ENCODE measurements at places on chromosomes 1 and 21.

DNA sequence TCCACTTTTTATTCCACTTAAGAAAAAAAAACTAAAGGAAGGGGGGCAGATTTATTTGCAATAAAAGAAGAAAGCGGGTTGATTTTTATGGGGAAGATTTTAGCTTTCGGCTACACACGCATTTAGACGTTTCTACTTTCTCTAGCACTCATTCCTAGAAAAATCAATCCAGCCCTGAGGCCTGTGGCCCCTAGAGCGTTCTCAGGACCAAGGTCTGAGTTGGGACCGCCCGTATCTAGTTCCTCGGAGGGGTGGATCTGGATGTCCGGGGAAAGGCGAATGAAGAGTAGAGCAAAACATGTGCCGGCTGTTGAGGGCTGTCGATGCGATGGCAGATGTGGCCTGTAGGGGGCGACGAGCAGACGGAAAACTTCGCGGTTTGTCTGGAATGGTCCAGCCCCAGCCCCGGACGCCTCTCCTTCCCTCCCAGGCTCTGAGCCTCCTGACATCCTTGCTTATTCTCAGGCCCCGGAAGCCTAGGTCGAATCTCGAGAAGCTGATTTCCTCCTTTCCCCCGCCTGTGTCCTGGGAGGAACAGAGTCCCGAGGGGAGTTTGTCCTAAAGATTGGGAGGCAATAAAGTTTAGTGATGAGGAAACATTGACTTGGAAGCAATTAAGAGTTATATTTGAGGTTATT lies 5.2 kb downstream of the FOXD3 start:
- DNase-seq, result peak; percentile 41

- no peak for DNase-seq
These were observed 76.6 kb upstream of the NRIP1 start for GRCh38 chr21:15141261-15141970.

- peak; percentile 53 for DNase-seq
These were observed 1.0 kb upstream of the HAO2 start for GRCh38 chr1:119367432-119368124.

GRCh38 chr1:15153842-15154479 lies 414 bp downstream of the TMEM51 start:
- DNase-seq, result peak; percentile 41

GRCh38 chr21:44603911-44604310 lies 3.5 kb downstream of the KRTAP10-7 start:
- no peak for DNase-seq

GRCh38 chr21:46151989-46152926 lies 3.1 kb downstream of the FTCD start:
- DNase-seq, result no peak

GRCh38 chr1:204070895-204071294 lies 2.0 kb upstream of the SOX13 start:
- no peak for DNase-seq

DNA sequence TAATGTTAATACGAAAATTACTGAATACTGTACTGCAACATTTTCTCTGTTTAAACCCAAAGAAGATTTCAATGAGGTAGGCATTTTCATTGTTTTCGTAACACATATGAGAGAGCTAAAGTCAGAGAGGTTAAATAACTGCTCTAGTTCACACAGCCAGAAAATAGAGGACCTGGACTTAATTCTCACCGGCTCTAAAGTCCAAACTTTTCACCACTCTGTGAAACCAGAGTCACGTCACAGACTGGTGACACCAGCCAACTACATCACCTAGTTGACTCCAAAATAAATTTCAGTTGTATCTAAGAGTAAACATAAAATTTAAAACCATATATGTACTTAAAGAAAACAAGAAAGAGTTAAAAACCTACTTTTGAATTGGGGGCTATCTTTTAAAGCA lies 146.7 kb downstream of the FCRL5 start:
- DNase-seq, result no peak

GRCh38 chr1:204341380-204341779 lies 18.3 kb downstream of the PLEKHA6 start:
- DNase-seq, result peak; percentile 76

- no peak for DNase-seq
These were observed 28.6 kb downstream of the ZNF644 start for GRCh38 chr1:90993245-90993644.

DNA sequence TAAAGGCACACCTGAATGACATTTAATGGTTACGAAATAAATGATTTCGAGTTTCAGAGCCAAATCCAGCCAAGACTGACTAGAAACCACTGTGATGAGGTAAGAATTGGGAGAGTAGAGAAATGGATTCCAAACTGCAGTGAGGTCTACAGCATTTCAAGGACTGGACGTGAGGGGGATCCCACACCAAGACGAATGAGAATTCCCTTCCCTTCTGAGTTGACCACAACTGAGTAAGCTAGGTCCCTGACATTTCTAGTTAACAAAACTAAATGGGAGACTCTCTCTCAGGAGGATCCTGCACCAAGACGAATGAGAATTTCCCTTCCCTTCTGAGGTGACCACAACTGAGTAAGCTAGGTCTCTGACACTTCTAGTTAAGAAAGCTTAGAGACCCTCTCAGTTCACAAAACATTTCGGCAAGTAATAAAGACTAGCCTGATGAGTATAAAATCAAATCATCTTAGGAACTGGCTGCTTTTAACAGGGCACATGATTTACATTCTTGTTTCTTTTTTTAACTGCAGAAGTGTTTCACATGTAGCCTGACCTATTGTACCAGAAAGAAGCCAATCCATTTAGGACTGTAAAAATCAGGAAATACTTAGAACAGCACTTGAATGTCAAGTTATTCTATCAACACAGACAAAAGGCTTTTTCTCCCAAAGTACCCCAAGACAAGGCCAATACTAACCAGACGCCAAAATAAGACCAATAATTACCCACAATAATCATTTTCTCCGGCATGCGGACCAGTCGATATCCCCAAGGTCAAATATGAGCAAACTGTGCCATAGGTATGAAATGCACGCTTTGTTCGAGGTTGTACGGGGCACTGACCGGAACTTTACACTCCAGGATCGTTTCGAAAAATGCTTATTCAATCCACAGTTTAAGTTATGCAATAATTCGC lies 1.4 kb upstream of the SPATA1 start:
- DNase-seq, result peak; percentile 65

- no peak for DNase-seq
These were observed 35.1 kb downstream of the FRRS1 start for GRCh38 chr1:99731384-99731783.

DNA sequence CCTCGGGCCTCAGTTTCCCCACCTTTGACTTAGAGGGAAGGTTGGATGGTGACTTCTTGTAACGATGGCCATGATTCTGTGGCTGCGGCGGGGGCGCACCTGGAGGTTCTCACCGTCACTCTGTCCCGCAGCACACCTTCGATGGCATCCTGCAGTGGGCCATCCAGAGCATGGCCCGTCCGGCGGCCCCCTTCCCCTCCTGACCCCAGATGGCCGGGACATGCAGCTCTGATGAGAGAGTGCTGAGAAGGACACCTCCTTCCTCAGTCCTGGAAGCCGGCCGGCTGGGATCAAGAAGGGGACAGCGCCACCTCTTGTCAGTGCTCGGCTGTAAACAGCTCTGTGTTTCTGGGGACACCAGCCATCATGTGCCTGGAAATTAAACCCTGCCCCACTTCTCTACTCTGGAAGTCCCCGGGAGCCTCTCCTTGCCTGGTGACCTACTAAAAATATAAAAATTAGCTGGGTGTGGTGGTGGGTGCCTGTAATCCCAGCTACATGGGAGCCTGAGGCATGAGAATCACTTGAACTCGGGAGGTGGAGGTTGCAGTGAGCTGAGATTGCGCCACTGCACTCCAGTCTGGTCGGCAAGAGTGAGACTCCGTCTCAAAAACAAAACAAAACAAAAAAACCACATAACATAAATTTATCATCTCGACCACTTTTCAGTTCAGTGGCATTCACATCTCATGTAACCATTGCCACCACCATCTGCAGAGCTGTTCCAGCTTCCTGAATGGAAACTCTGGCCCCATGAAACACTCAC lies 2.1 kb upstream of the PFKL start:
- peak; percentile 66 for DNase-seq

GRCh38 chr1:73564294-73564693 lies 633.7 kb downstream of the LRRIQ3 start:
- DNase-seq, result no peak

GRCh38 chr1:81706650-81707435 lies 93.9 kb upstream of the ADGRL2 start:
- peak; percentile 49 for DNase-seq

DNA sequence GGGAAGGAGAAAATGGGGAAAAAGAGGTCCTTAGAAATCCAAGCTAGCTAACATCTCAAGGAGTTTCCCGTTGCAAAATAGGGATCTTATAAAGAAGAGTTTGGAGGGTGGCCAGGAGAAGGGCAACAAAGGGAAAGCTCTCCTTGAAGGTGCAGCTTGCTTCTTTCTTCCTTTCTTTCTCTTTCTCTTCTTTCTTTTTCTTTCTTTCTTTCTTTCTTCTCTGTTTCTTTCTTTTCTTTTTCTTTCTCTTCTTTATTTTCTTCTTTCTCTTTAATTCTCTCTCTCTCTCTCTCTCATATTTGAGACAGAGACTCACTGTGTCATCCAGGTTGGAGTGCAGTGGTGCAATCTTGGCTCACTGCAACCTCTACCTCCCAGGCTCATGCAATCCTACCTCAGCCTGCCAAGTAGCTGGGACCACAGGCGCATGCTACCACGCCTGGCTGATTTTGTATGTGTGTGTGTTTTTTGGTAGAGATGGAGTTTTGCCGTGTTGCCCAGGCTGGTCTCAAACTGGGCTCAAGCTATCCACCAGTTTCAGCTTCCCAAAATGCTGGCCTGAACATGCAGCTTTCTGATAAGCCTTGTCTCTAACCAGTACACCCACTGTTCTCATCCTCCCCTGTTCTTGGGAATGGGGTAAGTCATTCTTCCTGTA lies 44.4 kb downstream of the RNF11 start:
- DNase-seq, result no peak

DNA sequence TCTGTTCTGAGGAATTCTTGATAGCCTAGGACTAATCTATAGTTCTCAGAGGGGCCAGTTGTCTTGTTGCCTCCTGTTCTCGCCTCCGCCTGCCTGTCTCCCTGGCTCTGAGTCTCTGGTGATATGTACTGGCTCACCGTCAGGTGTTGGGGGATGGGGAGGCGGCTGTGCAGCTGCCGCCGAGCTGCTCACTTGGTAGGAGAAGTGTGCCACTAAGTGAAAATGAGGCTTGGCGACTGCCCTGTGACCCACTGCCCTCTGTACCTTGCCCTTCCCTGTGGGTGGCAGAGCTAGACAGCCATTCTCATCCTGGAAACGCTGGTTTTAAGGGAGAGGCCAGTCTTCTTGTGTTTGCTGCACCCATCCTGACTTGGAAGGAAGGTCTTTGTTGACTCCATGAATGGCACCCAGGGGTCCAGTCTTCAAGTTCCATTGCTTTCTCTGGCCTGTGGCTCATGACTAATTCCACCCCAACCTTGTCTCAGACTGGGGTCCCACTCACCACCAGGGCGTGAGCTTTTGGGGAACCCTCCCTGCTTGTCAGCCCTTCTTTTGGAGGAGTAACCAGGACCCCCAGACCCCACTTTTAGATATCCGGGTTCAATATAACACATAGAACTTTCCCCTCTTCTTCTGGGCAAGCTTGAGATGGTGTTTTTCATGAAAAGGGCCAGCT lies 120.6 kb downstream of the CACNA1E start:
- no peak for DNase-seq

DNA sequence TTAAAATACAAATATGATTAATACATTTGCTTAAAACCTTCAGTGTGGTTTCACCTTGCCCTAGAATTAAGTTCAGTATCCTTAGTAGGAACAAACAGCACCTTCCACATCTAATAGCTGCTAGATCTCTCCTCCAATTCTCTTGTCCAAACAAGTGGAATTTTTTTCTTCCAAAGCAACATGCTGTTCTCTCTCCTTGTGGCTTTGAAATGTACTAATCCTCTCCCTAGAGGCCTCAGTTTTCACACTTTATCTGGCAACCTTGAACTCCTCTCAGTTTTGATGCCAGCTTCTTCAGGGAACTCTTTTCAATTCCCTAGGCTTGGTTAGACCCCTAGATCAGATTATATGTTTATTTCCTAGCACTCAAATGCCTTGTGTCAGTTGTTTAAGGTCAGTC lies 87.0 kb downstream of the GLUL start:
- DNase-seq, result peak; percentile 68

GRCh38 chr1:45968941-45969666 lies 163.3 kb downstream of the PIK3R3 start:
- DNase-seq, result peak; percentile 32

- peak; percentile 19 for DNase-seq
These were observed 60.1 kb upstream of the GCLM start for GRCh38 chr1:93969371-93969770.

DNA sequence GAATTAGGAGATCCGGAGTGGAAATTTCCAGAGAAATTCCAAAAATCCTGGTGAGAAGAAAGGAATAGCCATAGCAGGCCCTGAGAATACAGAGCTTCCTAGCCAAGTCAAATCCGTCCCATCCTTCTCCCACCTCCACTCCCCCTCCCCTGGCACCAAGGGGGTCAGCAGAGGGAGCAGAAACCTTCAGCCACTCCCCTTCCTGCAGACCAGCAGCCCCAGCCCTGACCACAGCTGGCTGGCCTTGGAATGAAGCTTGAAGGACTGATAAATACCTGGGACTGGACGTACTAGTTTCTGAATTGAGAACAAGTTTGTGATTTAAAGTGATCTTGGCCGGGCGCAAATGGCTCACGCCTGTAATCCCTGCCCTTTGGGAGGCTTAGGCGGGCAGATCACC lies 13.8 kb upstream of the RIPPLY3 start:
- DNase-seq, result no peak

GRCh38 chr1:234270581-234271242 lies 102.5 kb upstream of the COA6 start:
- DNase-seq, result no peak

GRCh38 chr1:115077984-115078330 lies 11.3 kb downstream of the TSPAN2 start:
- no peak for DNase-seq

GRCh38 chr1:223748773-223749733 lies 36.7 kb downstream of the CAPN2 start:
- DNase-seq, result no peak

DNA sequence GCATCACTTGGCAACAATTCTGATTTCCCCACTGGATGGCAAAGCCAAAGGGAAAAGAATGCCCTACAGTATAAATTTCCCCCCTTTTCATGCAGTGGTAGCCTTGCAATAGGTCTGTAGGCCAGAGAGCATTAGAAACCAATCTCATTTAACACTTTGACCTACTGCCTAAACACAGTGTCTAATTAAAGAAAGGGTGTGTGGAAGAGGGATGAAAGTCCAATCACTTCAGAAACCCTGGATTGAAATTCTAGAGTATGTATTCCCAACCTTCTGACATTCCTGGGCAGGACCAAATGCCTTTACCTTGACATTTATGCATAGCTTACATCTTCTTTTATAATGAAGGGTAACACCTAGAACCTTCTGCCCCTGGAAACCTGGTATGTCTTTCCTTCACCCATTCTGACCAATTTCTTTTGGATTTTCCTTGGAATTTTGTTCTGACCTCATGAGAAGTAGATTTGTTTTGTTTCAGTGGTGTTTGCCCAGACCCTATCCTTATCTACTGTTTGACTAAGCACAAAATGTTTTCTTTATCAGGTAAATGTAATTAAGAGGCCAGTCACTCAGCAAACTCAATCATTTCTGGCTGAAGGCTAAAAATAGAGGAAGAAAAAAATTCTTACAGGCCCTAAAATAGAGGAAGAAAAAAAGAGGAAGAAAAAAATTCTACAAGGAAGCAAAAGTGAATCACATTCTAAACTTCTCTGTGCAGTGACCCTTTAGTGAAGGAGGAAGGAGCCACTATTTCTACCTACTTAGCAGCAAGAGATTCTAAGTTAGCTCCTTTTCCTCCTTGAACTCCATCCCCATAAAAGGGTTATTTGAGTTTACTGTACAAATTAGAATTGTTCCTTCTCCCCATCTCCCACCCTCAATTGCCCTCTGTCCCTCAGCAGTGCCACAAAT lies 129.5 kb upstream of the DSCAM start:
- DNase-seq, result no peak

GRCh38 chr1:44549510-44549909 lies 124.8 kb downstream of the TMEM53 start:
- DNase-seq, result no peak
